ENCODE measurements at places on chromosomes 16 and 17. TPM values are rescaled to one million over a fixed set of nuclear protein-coding genes. Genes with fewer than 3 reads are reported as not detected.

CHRNE gene
- total RNA-seq, result 0.52 TPM

GRCh38 chr16:85017151-85017550 is 5.8 kb upstream of the ZDHHC7 start:
- no peaks in the 10 kb centered on the region for H3K36me3 ChIP-seq
- peaks cover 16% of the 10 kb centered on the region for H3K27me3 ChIP-seq
- H3K4me3 ChIP-seq, result no peak overlapping the region
- no peak for DNase-seq
- peaks cover 10% of the 10 kb centered on the region for H3K4me1 ChIP-seq

DNA sequence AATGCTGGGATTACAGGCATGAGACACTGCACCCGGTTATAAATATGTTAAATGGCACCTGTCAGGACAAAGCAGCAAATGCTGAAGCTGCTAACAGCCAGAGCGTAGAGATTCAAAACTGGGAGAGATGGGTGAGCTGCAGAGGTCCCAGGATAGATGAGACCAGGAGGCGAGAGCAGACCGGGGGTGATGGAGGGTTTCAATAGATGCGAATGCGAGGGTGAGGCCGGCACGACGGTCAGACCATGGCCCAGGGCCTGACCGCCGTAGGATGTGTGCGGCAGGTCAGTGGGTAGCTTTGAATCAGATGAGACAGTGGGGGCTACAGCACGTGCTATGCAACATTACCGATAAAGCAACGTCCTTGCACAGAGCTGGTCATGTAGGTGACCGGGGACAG is 14.3 kb downstream of the CCDC40 start:
- H3K36me3 ChIP-seq, result no peaks in the 10 kb centered on the region
- peaks cover 3% of the 10 kb centered on the region for H3K27me3 ChIP-seq
- H3K4me3 ChIP-seq, result no peak overlapping the region
- H3K4me1 ChIP-seq, result no peaks in the 10 kb centered on the region
- DNase-seq, result no peak

CBLN1 gene
- total RNA-seq, result not detected

CDRT15L2 gene
- total RNA-seq, result not detected

ASGR1 gene
- total RNA-seq, result 1.1 TPM

GRCh38 chr16:59342669-59343068 is 608.6 kb upstream of the GOT2 start:
- no peak overlapping the region for H3K27ac ChIP-seq
- no peaks in the 10 kb centered on the region for H3K27me3 ChIP-seq
- H3K4me3 ChIP-seq, result no peak overlapping the region
- no peak for DNase-seq
- no peaks in the 10 kb centered on the region for H3K36me3 ChIP-seq
- no peaks in the 10 kb centered on the region for H3K4me1 ChIP-seq

GRCh38 chr17:71412803-71413202 is 708.0 kb upstream of the SOX9 start:
- DNase-seq, result no peak
- H3K36me3 ChIP-seq, result no peaks in the 10 kb centered on the region
- no peaks in the 10 kb centered on the region for H3K27me3 ChIP-seq
- no peak overlapping the region for H3K4me3 ChIP-seq

GRCh38 chr17:80291691-80292487 is 31.2 kb downstream of the RNF213 start:
- no peak overlapping the region for H3K4me3 ChIP-seq
- no peak overlapping the region for H3K27ac ChIP-seq
- peaks cover 14% of the 10 kb centered on the region for H3K4me1 ChIP-seq
- peaks cover 57% of the 10 kb centered on the region for H3K36me3 ChIP-seq
- no peaks in the 10 kb centered on the region for H3K27me3 ChIP-seq

ACSM2A gene
- not detected for total RNA-seq
